ENCODE measurements at places on chromosomes 7 and 10.
A peak's percentile ranks its signal among the peaks of the same experiment; 100 is the strongest.

GRCh38 chr10:33303988-33304387 lies 30.5 kb downstream of the NRP1 start:
- no peak for DNase-seq

- no peak for DNase-seq
Observed at GRCh38 chr10:86367152-86367951, 757 bp upstream of the GRID1 start.

DNA sequence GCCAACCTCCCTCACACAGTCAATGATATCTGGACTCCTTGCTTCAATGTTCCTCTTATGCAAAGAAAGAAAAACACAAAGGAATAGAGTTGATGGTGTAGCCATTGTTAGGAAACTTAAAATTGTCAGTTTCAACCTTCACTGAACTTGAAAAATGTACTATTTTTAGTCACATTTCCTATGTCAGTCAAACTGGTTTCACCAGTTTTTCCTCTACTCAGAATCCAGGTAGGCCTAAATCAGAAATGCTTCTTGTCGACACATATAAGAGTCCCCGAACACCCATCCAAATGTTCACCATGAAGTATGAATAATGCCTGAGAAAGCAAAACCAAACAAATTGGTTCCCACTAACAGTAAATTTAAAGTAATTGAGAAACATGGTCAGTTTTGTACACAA lies 42.4 kb upstream of the ZMYND11 start:
- no peak for DNase-seq

DNA sequence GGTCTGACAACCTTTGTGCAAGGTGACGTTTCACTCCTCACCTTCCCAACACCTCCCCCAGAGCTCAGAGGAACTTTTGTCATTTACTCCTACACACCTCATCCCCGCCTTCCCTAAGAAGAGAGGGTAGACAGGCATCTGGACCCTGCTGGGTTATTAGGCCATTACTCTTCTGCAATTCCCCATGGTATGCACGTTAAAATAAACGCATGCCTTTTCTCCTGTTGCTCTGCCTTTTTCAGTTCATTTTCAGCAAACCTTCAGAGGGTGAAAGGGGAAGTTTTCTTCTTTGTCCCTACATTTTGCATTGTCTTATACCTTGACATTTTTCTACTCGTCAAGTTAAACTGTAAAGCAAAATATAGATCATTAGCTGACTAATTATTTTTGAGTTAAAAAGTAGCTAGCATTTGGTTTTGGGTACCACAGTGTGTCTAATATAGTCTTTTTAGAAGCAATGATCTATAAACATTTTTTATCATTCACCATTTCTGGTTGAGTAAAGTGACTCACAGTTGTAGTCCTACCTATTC lies 10.5 kb upstream of the EDRF1 start:
- DNase-seq: no peak

GRCh38 chr10:33754052-33754451 lies 419.6 kb upstream of the NRP1 start:
- DNase-seq: no peak

DNA sequence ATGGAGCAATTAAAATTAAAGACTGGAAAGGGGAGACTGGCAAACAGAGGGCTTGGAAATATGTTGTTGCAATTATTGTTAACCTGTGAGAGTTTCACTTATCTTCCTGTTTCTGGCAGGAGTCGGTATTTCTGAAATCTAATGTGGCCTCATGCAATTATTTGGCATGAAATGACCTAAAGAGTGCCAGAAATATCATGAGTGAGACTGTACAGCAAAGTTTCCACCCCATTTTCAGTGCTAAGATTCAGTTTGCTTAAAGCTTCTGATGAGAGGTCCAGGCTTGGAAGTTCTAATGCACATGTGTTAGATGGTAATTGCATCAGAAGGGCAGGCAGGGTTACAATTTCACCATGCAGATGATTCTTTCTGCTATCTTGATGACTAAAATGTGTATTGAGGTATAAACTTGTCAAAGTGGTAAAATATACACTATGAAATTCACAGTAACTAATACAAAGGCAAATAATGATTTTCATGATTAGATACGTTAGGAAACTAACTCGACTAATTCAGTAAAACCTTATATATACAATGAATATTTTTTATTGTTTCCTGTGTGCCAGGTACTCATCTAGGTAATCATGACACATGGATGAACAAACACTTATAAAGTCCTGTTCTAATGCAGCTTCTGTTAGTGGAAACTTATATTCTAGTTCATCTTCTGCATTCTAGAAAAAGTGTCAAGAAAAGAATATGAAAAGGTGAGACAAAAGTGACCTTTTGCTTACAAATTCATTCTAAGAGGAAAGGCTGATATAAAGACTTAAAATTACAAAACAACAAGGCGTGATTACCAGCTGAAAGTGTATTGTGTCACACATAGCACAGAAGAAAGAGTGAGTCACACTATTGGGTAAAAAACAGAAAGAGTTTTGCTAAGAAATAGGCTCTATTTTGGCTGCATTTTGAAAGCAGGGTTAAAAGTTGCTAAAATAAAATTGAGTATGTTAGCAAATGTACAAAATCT lies 533.4 kb upstream of the SEMA3D start:
- peak; percentile 35 for DNase-seq

GRCh38 chr7:10707519-10707918 lies 266.2 kb upstream of the PHF14 start:
- no peak for DNase-seq

DNA sequence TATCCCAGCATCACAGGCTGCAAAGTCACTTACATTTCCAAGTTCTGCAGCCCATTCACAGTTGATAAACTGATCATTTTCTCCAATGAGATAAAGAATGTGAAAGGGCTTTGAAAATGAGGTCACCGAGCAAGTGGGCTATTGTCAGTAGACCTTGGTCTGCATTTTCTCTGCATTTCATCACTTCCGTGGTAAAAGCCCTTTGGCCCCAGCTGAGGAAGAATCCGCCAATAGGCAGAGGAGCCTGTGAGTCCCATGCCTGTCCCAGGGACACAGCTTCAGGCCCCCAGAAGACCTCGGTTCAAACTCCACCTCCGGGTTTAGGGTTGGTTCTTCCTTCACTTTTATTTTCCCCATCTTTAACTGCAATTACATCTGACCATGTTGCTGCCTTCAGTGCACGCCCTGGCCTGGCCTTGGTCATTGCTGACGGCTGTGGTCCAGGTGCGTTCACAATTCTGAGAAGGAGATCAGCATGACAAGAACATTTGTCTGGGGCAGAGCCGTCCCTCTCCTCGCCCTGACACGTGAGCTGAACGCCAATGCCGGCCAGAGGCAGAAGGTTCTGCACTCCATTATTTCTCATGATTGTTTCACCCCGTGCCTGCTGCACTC lies 292.5 kb downstream of the TCERG1L start:
- DNase-seq: no peak

GRCh38 chr10:75663947-75664664 lies 232.7 kb downstream of the LRMDA start:
- DNase-seq: no peak

DNA sequence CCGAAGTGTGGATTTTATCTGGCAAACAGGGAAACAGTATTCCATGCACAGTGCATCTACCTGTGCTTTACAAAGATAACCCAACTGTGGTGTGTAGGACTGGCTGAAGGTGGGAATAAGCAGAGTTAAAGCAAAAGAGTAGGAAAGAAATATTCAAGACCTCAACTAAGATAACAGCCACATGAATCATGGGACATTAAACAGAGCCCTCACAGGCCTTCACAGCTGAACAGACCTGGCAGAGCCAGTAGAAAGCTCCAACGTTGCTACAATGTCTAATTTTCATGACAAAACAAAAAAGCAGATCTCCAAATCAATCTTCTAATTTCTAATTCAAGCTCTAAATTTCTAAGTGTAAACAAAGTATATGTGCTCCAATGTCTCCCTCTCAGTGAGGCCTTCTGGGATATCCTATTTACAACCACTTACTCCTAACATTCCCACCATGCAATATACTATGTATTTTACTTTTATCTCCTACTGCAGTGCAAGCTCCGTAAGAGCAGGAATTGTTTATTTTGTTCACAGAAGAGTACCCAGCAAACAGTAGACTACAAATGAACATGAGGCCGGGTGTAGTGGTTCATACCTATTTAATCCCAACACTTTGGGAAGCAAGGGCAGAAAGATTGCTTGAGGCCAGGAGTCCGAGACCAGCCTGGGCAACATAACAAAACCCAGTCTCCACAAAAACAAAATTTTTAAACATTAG lies 63.5 kb downstream of the UBE2H start:
- DNase-seq: no peak

DNA sequence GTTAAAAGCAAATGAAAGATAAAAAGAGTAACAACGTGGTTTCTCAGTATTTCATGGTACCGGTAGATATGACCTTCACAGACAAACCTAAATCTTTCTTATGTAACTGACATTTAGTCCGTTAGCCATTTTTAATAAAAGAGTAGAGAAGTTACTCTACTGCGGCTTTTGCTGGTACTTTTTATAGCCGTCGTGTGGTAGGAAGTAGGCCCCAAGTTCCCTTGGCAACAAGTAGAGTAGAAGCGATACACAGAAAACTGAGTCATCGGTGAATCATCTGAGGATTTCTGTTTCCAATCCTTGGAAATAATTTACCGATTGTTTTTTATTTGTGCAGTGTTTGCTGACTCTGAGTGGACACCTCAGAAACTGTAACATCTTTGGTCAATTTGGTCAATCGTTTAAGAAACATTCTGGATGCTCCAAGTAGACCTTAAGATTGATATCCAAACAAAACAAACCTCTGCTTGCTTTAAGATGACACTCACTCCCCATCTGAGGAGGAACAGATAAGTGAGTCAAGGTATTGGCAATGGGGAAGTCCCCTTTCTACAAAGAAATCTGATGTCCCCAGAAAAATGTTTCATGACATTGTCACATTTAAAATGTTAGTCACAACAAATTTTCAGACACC lies 63.9 kb upstream of the AHR start:
- DNase-seq: peak; percentile 96

- DNase-seq: no peak
Observed at GRCh38 chr10:69715156-69715898, 85.3 kb downstream of the FAM241B start.

DNA sequence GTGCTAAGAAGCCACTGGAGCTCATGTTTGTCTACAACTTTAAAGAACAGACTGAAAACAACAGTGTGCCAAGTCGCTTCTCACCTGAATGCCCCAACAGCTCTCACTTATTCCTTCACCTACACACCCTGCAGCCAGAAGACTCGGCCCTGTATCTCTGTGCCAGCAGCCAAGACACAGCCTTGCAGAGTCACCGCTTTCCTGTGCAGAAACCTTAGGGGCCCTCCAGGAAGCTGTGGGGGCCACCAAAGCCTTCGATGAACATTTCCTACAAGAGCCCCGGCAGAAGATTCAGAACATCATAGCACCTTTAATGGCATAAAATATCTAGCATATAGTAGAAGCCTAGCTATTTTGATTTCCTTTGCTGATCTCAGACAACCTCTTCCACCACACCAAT lies 88.0 kb upstream of the PRSS58 start:
- no peak for DNase-seq

DNA sequence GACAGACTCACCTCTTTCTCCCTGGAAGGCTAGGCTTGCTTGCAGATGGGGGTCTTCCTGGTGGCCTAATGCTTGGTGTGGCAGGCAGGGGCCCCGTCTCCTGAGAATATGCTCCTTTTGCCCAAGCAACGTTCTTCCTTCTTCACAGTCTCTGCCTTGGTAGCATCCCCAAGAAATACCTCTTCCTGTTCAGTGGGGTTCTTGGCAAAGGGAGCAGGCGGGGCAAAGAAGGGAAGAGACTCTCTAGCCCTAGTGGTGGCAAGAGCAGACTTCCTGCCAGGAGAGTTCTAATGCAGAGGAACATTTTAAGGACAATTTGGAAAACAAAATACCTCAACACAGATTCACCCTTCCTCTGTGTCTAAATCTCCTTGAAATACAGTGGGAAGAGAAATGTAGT lies at the start of gene CLEC5A:
CLEC5A (minus strand) TSS at position 179 of the 400 bp plus-strand sequence. CDS start 682 bp downstream, outside the sequence.
- DNase-seq: no peak

GRCh38 chr10:25061125-25061524 lies 44.7 kb downstream of the THNSL1 start:
- no peak for DNase-seq

- no peak for DNase-seq
Observed at GRCh38 chr7:32427769-32428291, 62.4 kb downstream of the LSM5 start.

- DNase-seq: peak; percentile 9
Observed at GRCh38 chr10:59808896-59809643, 55.8 kb upstream of the MRLN start.

DNA sequence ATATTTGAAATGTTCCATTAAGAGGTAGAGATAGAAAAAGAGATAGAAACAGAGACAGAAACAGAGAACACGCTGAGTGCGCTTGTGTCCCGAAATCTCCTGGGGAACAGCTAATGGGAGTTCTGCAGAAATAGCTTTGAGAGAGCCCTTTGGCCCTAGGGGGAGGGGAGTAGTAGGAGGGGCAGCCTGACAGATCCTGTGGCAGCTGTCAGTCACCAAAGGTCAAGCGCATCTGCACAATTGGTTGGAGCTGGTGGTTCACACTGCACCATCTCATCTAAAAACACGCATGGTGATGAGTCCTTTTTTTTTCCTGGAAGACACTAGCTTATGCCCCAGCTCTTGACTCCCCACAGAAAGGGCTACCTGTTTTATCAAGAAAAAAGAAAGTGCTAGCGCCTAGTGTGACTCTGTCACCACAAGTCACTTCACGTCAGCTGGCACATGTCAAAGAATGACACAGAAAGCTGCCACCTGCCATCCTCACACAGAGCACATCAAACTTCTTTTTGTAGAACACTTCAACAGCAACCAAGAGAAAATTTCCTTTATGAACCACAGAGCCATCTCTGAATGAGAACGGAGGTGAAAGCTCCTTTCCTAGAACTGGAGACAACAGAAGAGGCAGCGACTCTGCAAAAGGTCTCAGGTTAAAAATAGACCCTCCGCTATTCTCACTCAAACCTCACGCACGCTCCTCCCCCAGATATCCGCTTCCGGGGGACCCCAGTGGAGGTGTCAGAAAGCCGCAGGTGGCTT lies 125.7 kb downstream of the GFRA1 start:
- DNase-seq: no peak

DNA sequence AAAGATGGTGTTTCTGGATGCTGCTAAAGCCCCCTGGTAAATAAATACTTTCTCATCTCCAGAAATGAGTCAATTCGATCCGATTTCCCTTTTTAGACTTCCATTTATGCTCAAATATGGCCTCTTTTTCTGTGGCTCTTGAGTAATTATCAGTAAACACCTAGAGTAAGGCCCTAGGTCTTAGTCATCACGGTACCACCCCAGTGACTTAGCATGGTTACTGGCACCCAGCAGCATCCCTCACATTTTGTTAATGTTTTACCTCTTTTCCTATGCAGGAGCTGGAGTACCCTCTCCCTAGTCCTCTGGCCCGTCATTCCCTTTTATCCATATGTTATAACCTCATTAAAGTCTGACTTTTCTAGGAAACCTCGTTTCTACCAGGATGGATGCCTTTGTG lies 19.5 kb downstream of the CHN2 start:
- DNase-seq: no peak

DNA sequence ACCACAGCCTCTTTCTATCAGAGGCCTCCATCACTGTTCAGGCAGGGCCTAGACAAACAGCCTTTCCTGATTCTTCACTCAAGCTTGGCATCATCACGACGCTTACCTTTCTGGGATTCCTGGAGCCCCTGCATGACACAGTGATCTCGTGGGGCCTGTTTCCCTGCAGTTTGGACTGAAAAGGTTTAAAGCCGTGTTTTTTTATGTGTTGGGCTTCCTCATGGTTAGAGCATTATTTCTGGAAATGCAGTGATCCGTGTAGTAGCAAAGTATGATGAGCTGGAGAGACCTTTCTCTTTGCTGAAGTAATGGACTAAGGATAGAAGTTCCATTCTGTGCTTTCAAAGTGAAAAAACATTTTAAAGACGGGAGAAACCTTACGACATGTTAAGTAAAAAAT lies 169.1 kb downstream of the BMPER start:
- DNase-seq: no peak

- DNase-seq: no peak
Observed at GRCh38 chr10:117163954-117164548, 26.0 kb upstream of the VAX1 start.

All from HS-5 (cell line).